ENCODE measurements at places on chromosomes 3 and 15. TPM values are rescaled to one million over a fixed set of nuclear protein-coding genes. Genes with fewer than 3 reads are reported as not detected.

The GABRR3 gene
- total RNA-seq = not detected

DNA sequence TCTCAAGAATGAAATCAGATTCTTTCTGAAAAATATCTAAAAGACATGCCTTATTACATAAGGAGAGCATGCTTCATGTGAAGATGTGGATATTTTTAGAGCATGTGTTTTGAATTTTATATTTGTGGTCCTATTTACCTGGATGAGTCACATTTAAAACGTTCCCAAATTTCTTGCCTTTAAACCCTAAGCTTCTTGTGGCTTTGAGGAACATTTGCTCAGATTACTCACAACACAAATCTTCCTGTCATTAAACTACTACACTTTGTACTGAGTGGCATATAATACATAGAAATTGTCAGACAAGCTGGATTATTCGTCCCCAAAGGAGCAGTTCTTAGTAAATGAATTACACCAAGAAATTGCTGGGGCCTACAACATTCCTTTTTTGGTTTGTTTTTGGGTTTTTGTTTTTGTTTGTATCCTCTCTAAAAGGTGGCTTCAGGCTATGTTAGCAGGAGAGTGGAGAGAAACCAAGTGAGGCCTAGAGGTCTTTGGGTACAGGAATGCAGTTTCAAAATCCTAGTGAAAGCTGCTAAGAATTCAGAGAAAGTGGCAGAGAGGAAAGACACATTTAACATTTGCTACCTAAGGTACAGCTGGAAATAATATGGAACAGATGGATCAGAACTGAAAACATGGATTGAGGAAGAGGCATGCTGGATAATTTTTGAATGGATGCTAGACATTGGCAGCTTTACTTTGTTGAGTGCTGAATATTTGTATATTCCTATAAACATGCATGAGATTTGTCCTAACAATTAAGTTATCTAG lies 128.1 kb downstream of the RPL22L1 start:
- DNase-seq = no peak

The TRPM1 gene
- total RNA-seq = not detected

DNA sequence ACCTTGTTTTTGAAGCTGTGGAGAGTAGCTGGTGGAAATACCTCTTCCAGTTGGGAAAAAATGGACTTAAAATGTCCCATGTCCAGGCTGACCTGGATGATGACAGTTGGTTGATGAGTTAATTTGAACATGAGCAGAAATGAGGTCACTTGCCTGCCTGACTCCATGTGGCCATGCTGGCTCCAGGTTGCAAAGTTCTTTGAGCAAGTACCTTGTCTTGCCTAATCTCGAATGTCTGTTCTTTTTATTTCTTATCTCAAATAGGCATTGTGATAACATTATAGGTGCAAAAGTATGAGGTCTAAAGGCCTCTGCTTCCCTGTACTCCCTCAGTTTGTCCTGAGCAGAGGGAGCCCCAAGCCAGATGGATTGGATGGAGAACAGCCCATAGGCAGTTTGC lies 9.0 kb downstream of the MAPKBP1 start:
- no peak for DNase-seq

GRCh38 chr3:120742849-120743365 lies 363 bp downstream of the GTF2E1 start:
- no peak for DNase-seq

DNA sequence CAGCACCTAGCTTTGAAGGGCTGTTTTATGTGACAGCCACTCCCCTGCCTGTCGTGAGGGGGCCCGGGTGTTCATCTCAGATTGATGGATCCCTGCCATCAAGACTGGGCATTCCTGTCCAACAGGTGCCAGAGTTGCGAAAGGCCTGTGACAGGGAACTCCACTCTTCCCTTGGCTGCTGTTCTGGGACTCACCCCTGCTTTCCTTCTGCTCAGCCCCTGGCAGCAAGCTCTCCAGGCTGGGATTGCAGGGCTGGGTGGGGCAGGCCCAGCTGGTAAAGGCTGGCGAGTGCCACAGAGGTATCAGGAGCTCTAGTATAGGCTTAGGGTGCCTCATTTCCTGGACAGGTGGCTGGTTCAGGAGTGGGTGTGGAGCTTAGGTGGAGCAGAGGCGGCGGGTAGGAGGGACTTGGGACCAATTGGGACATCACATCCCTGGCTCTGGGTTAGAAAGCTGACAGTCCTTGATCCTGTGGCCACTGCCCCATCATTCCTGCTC lies at the start of gene PLA2G4B:
TSS of gene PLA2G4B (plus strand) at position 448 of the 498 bp plus-strand sequence. CDS start 67 bp downstream, outside the sequence.
- no peak for DNase-seq

- no peak for DNase-seq
Observed at GRCh38 chr3:50028346-50028745, 60.4 kb upstream of the RBM5 start.

GRCh38 chr3:85330071-85330470 lies 371.3 kb downstream of the CADM2 start:
- no peak for DNase-seq

The MOBP gene
- 0.23 TPM for total RNA-seq

GRCh38 chr3:161619351-161619750 lies 122.7 kb downstream of the OTOL1 start:
- DNase-seq = no peak
